ENCODE measurements at places on chromosomes 2 and 18.
A peak's percentile ranks its signal among the peaks of the same experiment; 100 is the strongest.

- no peak for DNase-seq
Measured at GRCh38 chr2:57330447-57330846, 716.2 kb upstream of the VRK2 start.

- DNase-seq, result no peak
Measured at GRCh38 chr2:144630459-144631215, 110.7 kb upstream of the ZEB2 start.

DNA sequence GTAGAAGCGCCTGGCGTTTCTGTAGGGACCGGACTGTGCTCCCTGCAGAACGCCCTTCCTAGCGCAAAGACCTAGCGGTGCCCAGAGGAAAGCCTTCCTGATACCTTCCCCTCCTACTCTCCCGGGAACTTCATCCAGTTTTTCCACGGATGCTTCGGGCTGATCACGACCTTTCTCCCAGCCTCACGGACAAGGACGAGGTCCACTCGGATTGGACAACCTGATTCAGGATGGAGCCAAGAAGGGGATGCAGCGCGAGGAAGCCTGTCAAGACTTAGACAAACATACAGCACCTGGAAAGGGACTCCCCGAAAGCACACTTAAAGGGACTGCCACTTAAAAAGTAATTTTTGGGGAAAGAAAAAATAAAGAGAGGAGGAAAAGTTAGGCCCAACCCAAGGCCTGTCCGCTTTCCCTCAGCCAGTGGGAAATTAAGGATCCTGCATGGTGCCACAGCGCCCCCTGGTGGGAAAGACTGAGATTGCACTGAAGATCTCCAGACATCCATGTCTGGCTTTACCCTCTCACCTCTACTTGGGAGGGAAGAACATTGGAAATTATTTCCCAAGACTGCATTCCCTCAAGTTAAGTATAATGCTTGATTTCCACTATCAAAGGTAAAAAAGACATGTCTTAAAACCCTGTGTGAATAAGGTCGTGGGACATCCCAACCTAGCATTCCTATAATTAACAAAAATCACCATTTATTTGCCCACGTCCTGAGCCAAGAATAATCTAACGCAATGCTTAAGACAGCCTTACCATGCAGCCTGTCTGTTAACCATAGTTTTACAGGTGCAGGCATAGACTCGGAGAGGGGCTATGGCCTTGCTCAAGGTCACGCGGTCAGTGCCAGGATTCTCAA is 13.4 kb upstream of the COPS8 start:
- peak; percentile 3 for DNase-seq

GRCh38 chr2:121242175-121242875 is 42.7 kb downstream of the TFCP2L1 start:
- DNase-seq, result no peak

DNA sequence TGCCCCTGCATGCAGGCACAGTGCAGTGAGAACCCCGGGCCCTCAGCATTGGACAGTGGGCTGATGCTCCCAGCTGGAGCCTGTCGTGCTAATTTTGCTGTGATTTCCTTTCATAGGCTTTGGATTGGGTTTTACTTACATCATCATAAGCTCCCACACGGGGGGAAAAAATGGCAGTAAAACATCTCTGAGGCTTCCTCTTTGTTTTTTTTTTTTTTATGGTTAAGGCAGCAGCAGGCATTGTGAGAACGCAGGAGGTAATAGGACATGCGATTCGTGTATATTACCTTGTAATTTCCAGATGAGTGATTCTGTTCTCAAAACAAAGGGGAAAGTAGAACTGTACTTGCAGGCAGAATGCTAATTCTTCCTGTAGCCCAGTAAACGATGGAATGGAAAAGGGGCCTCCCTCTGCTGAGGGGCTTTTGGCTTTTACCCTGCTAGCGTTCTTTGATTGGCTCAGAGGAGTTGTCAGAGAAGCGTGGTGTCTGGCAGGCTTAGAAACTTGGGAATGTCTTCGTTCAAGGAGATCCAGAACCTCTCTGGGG is 89.7 kb downstream of the NPAS2 start:
- DNase-seq, result no peak

GRCh38 chr2:209681201-209681735 is 90.4 kb upstream of the UNC80 start:
- no peak for DNase-seq

DNA sequence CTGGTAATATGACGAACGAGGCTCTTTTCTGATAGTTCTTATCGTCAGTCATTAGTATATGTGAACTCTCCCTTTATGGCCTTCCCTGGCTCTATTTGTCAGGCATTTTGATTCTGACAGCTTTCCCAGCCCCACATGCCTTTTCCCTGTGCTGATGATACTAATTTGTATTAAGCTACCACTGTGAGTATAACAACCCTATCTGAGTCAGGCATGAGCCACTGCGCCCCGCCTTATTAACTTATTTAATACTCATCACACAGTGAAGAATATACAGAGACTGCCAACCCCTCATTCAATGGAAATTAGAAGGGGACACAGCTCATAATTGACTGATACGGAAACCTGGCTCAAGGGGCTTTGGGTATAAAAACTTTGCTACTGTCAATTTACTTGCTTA is 140.0 kb downstream of the NETO1 start:
- DNase-seq, result no peak

DNA sequence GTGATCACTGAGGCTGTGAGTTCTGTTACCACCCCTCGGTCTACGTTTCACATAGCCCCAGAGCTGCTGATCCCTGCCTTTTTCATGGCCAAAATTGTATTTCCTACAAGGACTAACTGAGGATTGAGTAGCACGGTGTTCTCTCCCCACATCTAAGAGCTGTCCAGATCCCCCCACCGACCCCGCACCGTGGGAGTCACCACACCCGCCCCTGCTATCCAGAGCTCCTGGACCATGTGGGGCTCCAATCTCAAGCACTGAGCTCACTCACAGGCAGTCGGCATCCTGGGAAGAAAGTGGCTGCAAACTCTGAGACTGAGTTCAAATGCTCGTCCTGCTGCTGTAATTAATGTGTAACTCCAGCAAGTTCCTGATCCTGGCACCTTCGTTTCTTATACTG is 9.7 kb downstream of the SIX2 start:
- no peak for DNase-seq

GRCh38 chr2:231894566-231895380 is 31.4 kb downstream of the NPPC start:
- no peak for DNase-seq

- no peak for DNase-seq
Measured at GRCh38 chr2:159154366-159154765, 132.1 kb downstream of the WDSUB1 start.

DNA sequence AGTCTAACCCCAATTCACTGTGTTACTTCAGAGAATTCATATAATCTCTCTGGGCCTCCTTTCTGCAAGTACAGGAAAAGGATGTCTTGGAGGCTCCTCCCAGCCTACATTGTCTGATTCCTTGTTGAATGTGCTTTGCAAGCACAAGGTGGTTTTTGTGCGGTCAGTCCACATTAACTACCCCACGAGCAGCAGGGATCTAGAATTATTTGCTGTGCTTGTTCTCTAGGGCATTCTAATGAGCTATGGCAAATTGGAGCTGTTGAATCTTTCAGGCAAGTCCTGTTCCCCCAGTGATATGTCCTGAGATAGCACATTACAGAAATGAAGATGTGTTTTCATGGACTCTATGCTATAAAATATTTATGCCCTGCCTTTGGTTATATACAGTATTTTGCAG is 349.4 kb downstream of the SLC4A3 start:
- DNase-seq, result no peak

- no peak for DNase-seq
Measured at GRCh38 chr2:58266211-58266610, 25.1 kb upstream of the FANCL start.

- DNase-seq, result no peak
Measured at GRCh38 chr2:198615972-198616371, 811.6 kb downstream of the PLCL1 start.

DNA sequence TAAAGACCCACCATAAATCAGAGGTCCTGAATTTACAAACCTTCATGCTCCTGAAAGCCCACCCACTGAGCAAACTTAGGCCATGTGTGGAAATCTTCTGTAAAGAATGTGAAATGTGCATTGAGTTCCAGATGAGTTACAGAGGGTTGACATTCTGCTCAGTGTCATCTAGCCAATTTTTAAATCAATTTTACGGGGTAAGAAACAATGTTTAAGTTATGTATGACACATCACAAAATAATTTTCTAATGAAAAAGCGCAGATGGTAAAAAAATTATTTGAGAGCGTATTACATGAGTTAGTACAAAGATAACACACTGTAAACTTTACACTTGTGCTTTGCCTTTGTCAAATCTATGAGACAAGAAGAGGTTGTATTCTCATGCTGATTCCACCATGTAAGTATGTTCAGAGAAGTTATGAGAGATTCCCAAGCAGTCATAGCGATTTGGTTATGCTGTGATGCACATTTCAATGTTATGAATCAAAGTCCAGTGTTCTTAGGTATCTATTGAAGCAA is 446.3 kb downstream of the ADCYAP1 start:
- DNase-seq, result no peak

- no peak for DNase-seq
Measured at GRCh38 chr18:36539674-36540231, 242.2 kb downstream of the FHOD3 start.

DNA sequence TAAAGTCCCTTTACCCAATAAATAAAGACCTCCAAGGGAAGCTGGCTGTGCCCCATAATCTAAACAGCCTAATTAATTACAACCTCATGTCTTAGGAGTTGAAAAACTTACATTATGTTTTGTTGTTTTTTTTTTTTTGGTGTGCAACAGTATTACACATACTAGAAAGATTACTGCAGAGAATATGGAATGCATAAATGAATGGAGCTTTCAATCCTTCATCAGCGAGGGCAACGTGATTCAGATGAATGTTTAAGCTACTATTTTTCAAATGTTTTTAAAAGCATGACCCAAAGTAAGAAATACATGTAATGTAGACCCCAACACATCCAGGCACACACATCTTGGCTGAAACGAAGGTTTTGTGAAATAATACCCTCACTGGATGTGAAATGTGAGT is 167.1 kb upstream of the FN1 start:
- DNase-seq, result no peak

GRCh38 chr18:35581898-35582641 is 530 bp downstream of the GALNT1 start:
- no peak for DNase-seq

DNA sequence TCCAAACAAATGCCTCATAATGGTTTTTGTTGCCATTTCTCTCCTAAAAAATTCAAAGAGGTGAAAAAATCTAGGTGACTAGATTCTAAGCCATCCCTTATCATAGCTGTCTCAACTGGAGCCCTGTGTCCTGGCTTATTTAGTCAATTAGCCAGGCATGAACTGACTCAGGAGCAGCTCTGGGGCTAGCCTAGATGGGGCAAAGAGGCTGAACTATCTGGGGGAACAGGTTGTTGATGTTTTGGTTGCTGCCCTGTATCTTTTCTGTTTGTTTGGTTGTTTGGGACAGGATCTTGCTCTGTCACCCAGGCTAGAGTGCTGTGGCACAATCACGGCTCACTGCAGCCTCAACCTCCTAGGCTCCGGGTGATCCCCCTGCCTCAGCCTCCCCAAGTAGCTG is 14.7 kb downstream of the GEMIN6 start:
- DNase-seq, result no peak

DNA sequence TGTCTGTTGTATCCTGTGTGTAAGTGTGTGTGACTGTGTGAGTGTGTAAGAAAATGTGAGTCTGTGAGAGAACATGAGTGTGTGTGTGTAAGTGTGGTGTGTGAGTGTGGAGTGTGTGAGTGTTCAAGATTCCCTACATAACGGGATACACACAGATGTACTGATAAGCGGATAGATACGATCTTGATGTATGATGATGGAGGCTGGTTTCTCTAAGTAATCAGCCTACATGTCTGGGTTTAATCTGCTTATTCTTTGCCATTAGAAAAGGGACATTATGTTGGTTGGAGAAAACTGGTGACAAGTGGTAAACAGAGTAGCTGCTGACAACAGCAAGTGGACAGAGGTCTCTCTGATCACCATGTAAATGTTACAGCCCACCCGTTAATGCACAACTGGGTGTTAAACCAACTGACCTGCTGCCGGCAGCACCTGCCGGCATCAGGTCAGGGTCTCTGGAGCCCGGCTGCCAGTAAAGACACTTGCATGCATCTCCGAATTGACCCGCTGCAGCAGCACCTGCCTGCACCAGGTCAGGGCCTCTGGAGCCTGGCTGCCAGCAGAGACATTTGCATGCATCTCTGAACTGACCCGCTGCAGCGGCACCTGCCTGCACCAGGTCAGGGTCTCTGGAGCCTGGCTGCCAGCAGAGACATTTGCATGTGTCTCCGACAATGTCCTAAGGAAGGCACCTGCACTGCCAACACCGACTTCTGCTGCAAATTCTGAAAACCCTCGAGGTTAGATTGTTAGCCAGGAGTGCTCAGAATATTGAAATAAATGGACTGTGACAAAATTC is 87.5 kb downstream of the MBP start:
- DNase-seq, result no peak

DNA sequence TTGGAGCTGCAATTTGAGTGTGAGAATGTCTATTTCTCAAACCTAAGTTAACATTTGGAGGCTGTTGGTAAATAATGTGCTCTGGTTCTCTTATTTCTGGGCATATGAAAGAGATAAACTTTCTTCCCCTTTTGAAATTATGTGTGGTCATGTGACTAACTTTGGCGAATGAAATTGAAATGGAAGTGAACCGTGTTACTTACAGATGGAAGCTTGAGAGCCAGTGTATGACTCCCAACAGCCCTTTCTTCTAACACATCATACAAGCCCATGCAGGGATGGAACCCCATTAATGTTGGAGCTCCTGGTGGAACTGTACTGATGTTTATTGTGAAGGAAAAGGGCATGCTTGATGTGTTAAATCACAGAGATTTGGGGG is 725.8 kb downstream of the TSN start:
- no peak for DNase-seq

GRCh38 chr2:135820003-135820618 is 16.9 kb downstream of the LCT start:
- no peak for DNase-seq

DNA sequence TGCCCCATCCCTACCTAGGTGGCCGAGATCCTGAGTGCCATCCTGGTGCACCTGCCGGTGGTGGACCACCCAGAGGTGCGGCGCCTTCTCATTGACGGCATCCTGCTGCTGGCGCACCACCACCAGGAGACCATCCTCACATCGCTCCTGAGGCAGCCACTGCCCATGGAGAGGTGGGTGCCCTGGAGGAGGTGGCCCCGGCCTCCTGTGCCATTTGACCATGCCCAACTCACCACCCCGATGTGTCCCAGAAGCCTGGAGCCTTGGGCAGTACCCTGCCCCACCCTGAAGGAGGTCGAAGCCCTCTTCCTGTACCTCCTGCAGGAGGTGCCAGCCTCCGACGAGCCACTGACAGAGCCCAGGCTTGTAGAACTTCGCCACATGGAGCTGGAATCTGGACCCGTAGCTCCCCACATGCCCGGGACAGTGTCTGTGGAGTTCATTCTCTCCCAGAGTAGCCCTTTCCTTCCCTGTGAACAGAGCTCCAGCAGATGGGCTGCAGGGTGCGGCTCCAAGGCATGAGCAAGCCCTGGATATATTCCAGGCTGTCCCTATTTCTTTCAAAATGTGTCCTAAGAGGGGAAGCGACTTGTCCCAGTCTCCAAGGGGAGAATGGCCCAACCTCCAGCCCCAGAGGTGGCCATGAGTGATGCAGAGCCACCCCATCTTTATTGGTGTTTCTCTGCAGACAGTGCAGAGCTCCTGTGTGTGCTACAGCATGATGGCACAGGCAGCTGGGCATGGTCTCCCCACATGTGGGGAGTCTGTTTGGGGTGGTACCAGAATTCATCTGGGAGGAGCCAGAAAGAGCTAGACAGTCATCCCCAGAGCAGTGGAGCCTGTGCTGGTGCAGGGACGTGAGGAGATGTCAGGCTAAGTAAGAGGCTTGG is 34.2 kb downstream of the HJURP start:
- no peak for DNase-seq

GRCh38 chr2:86035883-86036668 is 69.6 kb downstream of the POLR1A start:
- DNase-seq, result peak; percentile 1
